NCI-H2029 treated with DMSO at 0.1 percent for 48 hours (cell line): ENCODE measurements at places on chromosomes 16 and 17.

DNA sequence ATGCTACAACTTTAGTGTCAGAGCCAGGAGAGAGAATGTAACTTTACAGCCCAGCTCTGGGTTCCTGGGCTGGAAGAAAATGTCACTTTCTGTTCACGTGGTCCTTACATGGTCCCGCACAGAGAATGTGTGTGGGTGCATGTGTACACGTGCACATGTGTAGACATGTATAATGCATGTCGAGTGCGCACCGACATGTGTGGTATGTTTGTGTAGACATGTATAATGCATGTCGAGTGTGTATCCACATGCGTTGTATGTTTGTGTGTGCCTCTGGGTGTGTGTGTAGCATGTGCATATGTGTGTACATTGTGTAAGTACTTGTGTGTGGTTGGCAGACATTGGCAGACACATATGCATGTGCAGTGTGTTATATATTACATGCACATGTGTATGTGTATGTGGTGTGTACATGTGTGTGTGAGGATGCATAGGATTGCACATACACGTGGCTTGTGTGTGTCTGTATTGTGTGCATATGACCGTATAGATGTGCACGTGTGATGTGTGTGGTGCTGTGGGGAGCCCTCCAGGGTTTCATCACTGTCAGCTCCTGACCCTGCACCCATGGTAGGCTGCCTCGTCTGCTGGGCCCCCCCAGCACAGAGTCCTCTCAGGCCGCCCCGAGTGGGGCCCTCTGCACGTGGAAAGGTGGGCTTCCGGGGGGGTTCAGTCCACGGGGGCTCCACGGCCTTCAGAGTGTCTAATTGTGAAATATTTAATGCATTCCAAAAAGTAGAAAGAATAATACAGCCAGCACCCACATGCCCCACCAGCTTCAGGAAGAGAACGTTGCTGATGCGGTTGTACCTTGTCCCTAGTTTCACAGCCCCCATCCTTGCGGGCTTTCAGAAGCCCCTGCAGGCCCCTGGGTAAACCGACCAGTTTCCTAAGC lies 214.2 kb upstream of the GSE1 start:
- DNase-seq, result no peak

DNA sequence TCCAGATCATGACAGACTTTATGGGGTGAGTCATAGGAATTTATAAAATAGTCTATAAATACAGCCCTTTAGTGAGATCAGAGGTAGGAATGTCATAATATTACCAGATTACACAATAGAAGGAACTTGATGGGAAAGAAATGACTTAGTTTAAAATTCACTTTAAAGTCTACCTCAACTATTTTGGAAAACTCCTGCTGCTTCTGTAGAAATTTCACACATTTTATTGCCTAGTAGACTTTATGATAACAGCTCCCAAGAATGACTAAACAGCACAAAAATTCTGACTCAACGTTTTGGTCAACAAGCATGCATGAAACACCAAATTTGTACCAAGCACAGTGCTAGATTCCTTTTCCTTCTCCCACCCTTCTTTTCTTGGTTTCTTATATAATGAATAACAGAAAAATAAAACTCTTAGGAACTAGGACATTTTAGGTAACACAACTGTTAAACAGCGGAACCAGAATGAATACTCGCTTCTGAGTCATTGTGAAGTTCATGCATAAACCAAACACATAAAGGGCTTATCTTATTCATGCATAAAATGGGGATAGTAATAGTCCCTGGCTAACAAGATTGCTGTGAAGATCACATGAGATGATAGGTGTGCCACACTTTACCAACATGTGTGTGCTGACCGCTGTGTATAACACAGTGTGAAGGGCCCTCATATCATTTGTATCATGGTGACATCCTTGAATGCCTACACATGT lies 243.9 kb downstream of the CDH8 start:
- DNase-seq, result no peak

- peak; percentile 90 for DNase-seq
Observed at GRCh38 chr16:15642557-15643047, 352 bp downstream of the MARF1 start.

DNA sequence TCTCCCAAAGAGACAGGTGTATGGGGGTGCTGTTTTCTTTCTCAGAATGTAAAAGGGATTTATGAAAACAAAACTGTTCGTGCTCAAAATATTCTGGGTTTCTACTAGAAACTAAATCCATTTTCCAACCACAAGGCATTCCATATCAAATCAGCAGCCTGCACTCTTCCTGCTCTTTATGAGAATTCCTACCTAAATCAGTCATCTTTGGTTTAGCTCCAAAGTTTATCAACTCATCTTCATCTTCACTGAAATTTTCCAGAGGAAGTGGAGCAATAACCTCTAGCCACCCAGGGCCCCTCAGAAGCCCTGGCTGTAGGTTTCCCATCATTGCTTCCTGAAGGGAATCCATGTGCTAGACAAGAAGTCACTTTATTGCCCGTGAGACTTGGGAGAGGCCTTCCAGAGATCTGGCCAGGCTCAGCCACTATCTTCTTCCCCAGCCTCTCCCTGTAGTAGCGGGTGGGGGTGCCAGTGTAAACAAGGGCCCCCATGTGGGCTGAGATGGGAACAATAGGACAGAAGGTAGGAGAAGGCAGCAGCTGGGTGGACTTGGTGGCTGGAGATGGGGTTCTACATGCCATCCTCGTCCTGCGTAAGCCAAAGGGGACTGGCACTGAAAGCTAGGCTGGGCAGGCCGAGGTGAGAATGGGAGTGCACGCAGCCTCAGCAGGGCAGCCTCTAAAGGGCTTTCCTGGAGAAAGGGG lies 22.0 kb upstream of the ALDH3A1 start:
- no peak for DNase-seq

DNA sequence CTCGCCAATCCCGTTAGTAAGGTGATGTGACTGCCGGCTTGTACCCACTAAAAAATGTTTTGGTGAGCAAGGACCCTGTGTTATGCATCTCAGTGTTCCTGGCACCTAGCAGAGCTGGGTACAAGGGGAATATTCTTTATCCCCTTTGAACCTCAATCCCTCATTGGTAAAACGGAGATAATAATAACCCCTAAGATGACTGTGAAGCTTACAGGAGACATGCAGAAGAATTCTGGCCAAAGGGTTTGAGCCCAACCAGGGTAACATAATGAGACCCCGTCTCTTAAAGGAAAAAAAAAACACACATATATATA lies 896 bp downstream of the GGA2 start:
- DNase-seq, result no peak

GRCh38 chr17:12768255-12768654 lies 21.0 kb upstream of the ARHGAP44 start:
- no peak for DNase-seq

- no peak for DNase-seq
Observed at GRCh38 chr17:81404558-81405165, 9.4 kb downstream of the BAHCC1 start.

DNA sequence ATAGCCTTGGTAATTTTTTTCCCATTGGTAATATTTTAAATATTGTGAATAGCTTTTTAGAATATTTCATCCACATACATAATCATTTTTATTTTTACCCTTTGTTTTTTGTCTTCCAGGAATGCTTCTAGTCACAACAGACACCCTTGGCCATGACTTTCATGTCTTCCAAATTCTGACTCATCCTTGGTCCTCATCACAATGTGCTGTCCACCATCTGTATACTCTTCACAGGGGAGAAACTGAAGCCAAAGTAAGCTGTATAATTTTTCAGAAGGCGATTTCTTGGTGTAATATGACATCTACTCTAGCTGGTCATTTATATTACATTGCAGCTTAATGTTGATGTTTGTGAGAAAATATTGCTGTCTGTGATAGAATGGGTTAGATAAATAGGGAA lies 269.4 kb downstream of the BCAS3 start:
- no peak for DNase-seq

- no peak for DNase-seq
Observed at GRCh38 chr16:23959072-23959751, 123.4 kb downstream of the PRKCB start.

DNA sequence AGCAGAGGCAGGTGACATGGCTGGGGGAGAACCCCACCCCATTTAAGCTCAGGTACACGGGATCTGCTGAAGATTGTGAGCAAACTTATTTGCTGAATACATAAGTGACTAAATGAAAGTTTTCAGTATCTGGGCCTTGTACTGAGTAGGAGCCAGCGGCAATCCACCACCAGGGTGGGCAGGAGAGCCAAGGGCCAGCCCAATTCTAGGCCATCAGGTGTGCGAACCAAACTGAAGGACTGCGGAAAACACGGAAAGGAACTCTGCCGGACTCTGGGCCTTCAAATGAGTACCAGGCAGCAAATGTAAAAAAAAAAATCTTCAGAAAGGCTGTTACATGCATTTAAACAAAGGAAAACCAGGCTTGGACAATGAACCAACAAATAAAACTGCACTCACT lies 19.7 kb downstream of the ARHGAP17 start:
- no peak for DNase-seq
